ENCODE measurements at places on chromosomes 3 and 15.

- DNase-seq: no peak
These were observed 141.4 kb upstream of the TOPAZ1 start for GRCh38 chr3:44100298-44100695.

- peak; percentile 22 for DNase-seq
These were observed 3.9 kb upstream of the CXCR6 start for GRCh38 chr3:45939341-45939771.

DNA sequence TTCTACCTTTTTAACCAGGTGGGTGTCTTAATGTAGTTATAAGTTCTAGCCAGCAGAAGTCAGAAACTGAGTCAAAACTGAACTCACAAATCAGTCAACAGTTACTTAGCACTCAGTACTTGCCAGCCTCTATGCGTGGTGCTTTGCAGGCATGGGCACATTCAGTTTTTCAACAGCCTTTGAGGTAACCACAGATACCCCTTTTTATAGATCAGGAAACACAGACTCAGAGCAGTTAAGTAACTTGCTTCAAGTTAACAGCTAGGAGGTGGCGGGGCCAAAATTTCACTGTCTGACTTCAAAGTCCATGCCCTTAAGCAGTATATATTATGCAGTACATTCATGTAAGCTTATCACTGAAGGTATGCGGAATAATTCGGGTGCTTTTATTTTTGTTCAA lies 139.4 kb downstream of the FHIT start:
- no peak for DNase-seq

DNA sequence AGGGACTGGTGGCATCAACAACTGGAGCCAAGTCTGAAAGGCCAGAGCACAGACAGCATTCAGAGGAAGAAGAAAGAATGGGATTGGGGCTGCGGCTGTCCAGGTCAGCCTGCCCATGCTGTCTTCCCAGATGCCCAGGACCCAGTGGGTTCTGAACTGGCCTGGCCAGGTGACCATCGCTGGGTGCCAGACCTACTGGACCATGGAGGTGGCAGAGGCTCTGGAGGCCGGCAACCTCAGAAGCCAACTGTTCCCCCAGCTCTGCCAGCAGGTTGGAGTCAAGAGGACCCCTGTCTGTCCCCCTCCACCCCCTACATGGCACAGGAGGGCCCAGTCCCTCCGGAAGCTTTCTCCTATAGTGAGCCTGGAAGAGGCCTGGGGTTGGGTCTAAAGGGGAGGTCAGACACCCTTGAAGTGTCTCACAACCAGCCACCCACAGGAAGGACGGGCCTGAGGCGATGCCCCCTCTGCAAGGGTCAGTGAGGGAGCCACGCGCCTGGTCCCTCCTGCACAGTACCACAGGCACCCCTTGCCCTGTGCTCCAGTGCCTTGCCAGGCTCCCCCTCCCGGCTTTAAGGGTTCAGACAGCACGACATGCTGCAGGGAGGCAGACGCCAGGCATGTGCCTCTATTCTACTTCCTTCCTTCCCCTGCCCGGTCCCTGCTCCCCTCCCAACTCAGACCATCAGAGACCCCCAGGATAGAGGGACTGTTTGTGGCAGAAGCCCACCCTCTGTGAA lies 43.2 kb downstream of the DNAH1 start:
- no peak for DNase-seq

- DNase-seq: no peak
These were observed 62.2 kb upstream of the CTSH start for GRCh38 chr15:79007066-79007465.

DNA sequence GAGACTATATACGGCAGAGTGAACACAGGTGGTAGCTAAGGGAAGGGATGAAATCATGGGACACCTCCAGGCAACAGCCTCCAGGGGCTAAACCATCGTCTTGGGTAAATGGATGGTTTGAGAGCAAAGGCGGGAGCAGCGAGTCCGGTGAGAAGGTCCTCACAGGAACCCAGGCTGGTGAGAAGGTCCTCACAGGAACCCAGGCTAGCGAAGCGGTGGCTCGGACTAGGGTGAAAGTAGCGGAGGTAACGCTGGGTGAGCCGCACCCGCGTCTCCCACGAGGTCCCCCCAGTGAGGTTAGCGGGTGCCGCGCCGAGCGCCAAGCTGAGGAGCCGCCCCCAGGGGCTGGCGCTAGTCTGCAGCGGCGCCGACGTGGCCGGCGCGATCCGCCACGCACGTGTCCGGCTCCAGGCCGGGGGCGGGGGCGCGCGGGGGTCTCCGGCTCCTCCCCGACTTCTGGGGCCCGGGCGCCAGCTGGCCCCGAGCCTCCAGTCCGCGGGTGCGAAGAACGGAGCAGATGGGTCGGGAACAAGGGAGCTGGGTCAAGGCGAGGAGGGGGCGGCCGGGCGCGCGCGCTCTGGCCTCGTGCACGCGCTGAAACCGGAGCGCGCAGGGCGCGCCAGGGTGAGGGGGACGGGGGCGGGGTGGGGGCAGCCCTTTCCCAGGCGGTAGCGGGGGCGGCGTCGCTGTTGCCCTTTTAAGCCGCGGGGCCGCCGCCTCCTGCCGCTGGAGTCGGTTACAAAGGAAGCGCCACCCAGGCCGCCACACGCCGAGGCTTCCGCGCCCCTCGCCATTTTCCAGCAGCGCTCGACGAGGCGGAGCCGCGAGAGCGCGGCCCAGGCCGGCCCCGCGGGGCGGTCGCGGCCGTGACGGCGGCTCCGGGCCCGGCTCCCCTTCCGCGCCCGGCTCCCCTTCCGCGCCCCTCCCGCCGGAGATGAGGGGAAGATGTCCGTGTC lies at the start of gene UBE2Q2:
Gene UBE2Q2, plus strand, starts transcription at position 726 of the 956 bp plus-strand sequence. Its CDS starts 220 bp downstream, at position 946.
- no peak for DNase-seq

GRCh38 chr3:197880491-197881269 lies 69.3 kb upstream of the RPL35A start:
- DNase-seq: no peak

GRCh38 chr3:29247088-29247745 lies 33.7 kb upstream of the RBMS3 start:
- DNase-seq: no peak

DNA sequence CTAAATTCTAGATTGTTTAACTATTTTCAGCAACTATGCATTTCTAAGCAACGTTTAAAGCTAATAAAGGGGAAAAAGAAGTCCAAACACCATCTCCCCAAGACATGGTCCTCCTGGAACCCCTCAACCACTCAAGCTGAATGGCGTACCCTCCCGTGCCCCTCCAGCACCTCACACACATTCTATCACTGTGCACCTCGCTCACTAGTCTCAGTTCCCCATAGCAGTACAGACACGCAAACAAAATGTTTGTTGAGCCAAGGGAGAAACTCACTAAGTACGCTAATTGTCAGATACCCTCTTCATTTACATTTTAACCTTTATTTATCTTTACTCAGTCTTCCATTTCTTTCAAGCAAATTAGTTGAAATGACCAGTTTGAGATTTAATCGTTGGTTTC lies 48.8 kb downstream of the ACAP2 start:
- no peak for DNase-seq

DNA sequence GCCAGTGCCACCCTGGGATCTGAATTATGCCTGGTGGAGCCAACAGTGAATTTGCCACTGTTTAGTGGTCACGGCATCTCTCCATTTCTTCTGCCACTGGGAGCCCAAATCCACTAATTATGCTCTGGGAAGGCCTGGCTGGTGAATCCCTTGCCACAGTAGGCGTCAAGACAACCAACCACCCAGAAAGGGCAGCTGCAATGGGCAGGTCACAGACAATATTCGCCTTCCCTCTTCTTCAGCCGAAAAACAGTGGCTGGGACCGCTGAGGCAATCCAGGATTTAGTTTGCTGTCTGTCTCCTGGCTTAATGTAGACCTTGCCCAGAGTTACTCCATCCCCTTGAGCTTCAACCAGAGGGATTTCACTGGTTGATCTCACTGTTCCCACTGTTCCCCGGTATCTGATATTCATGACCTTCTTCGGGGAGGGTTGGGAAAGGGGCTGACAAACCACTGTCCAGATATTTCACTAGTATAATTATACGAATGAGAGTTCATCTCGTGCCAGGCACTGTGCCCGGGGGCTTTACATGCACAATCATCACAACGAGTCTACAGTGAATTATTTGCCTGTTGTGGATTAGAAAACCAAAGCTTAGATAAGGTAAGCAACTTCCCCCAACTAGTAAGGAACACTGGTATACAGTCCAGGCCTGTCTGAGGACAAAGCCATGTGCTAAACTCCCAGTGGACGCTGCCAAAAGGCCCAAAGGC lies 49.9 kb upstream of the RAB6B start:
- no peak for DNase-seq

DNA sequence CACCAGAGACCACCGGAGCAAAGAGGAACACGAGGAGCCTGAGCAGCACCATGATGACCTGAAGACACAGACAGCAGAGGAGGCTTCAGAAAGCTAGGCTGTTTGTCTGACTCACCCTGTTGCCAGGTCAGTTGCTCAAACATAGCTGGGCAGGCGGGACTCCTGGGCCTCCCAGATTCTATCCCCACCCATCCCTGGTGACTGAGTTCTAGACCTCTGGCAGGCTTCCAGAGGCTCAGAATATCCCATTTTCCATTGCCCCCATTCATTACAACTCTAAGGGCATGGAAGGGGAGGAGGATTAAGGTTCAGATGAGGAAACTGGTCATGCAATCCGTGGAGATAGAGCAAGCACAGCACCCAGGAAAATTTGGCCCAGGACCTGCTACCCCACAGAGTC lies at the start of gene CDHR4:
Gene CDHR4, minus strand, starts transcription at position 113 of the 400 bp plus-strand sequence. Its CDS starts 61 bp downstream, at position 52.
- DNase-seq: no peak

DNA sequence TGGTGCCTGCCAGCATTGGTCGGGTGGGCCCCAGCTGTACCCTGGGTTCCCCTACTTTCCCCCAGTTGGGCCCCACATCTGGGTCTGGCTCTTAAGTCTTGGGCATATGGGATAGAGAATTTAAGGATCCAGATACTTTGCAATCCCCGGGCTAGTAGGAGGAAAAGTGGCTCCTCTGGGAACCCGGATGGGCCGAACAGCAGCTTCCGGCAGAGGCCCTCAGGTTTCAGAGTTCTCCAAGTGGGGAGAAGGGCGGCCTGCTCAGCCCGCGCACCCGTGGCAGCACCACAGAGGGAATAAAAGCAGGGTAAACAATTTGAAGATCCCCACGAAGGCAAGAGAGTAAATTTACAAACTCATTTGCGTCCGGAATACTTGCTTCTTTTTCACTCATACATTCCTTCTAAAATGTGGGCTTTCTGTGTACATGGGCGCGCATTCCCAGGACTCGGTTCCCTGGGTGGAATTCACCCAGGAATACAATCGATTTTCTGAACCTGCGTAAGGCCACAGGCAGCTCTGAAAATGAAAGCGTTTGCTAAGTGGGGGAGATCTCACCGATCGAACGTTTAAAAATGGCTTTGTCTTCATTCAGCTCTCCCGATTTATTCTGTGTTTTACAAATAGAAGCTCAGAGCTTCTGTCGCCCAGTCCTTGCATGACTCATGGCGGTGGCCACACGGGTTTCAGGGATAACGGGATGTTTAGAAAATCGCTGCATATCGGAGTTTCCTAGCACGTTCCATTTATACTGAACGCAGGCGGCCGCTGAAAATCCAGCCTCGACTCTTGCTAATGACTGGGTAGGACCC lies 74.0 kb upstream of the POLG start:
- no peak for DNase-seq

- no peak for DNase-seq
These were observed 440.3 kb upstream of the DPH6 start for GRCh38 chr15:35986191-35986721.

- no peak for DNase-seq
These were observed 69.8 kb upstream of the MFGE8 start for GRCh38 chr15:88982946-88983342.

DNA sequence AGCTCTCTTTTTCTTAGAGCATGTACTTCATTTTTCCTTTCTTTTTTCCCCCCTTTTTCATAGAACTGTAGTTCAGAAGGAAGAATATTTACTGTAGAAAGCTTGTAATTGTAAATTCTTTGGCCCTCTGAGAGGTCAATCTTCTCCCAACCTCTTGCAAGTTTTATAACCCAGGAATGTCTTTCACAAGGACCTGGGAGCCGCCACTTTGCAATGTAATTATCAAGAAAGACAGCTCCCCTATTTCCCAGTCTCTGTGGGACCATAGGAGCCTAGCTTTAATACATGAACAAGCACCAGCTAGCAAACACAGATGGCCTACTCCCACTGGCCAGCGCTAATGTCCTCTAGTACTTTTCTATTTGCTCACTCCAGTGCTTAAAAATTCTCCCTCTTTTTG lies 51.4 kb downstream of the NFKBIZ start:
- DNase-seq: no peak

- no peak for DNase-seq
These were observed 36.3 kb downstream of the STAC start for GRCh38 chr3:36416599-36416998.

DNA sequence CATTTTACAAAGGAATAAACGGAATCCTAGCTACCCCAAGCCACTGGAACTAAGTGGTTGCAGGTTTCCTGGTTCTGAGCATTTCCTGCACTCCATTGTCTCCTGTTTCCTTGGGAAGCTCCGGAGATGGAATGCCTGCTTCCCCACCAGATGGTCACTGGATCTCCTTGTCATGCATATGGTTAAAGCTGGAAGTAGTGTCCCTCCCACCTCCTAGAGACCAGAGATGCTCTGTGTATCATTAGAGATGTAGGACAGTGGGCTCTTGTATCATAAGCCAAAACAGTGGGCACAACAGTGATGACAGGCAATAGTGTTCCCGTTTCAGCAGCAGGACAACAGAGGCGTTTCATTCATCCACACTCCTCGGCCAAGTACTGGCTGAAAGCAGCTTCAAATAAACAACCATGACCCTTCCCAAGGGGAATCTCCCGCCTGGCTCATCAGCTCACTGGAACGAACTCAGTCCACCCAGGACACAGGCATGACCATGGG lies 136.2 kb upstream of the EIF1B start:
- no peak for DNase-seq

All from retinal pigment epithelial cell (primary cell).